AG10803 (cell line): ENCODE measurements at places on chromosomes 11 and 22.

- no peak for DNase-seq
Measured at GRCh38 chr11:47164321-47164720, 12.4 kb downstream of the ARFGAP2 start.

DNA sequence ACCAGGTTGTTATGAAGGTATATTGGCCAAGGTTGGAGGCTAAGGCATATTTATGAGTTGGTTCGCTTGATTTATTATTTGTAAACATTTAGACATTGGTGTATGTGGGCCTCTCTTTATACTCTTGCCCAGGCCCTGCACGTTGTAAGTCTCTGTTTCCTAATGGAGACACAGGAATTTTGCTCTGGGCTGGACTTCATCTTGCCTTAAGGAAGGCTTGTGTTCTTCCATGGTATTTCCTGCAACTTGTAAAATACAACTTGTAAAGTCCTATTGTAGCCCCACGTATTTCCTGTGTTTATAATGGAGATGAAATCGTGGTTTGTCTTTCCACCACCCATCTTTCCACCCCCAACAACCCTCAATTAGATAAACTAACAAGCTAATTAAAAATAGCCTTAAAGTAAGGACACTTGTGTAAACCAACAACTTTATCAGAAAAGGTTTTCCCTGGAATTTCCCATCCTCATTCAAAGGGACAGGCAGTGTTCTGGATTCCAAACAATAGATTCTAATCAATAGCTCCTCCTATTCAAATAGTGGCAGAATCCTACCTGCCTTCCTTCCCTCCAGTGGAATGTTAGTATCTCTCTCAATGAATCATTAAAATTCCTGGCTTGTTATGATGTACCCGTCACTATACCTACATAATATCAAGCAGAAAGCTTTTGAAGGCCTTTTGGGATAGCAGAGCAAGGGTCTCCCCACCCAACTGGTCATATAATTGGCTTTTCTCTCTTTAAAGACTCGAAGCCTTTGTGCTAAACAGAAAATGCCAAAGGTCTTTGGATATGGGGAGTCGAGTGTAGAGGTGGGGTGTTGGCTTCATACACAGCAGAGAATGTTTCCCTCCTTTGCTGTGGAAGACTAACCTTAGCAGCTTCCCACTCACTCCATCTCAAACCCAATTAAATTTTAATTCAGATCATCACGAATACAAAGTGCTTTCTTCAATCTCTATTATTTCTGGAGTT lies 77.1 kb downstream of the UBASH3B start:
- DNase-seq, result no peak

DNA sequence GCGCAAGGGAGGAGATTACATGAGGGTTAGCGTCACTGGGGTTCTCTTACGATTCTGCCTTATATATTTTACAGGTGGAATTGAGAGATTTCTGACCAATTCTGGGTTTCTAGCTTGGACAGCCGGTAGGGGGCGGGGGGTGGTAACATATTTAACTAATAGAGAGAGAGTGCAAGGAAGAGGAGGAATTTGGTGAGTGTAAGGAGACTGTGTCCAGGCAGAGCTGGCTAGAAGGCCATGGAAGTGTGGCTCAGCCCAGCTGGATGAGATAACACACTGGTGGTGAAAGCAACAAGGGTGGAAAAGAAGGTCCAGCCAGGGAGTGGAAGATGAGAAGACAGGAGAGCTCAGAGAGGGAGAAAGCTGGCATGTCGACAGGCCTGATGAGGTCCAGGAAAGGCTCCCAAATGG lies 56.5 kb downstream of the ST3GAL4 start:
- DNase-seq, result peak; percentile 42

- no peak for DNase-seq
Measured at GRCh38 chr11:131537748-131538147, 167.3 kb downstream of the NTM start.

DNA sequence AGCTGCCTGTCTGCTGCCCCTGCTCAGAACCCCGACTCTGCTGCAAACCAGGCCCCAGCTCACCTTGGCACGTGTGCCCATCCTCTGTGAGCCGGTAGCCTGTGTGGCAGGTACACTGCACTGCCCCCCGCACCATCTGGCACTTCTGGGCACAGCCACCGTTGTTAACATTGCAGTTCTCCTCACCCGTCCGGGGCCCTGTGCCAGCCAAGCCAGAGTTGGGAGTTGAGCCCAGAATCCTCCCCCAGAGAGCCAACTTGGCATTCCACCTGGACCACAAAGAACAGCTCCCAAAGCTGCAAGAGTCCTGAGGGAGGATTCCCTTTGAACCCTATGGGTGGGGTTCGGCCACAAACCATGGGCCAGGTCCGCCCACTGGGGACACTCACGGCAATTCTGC lies 22.5 kb downstream of the LRP4 start:
- DNase-seq, result peak; percentile 47

DNA sequence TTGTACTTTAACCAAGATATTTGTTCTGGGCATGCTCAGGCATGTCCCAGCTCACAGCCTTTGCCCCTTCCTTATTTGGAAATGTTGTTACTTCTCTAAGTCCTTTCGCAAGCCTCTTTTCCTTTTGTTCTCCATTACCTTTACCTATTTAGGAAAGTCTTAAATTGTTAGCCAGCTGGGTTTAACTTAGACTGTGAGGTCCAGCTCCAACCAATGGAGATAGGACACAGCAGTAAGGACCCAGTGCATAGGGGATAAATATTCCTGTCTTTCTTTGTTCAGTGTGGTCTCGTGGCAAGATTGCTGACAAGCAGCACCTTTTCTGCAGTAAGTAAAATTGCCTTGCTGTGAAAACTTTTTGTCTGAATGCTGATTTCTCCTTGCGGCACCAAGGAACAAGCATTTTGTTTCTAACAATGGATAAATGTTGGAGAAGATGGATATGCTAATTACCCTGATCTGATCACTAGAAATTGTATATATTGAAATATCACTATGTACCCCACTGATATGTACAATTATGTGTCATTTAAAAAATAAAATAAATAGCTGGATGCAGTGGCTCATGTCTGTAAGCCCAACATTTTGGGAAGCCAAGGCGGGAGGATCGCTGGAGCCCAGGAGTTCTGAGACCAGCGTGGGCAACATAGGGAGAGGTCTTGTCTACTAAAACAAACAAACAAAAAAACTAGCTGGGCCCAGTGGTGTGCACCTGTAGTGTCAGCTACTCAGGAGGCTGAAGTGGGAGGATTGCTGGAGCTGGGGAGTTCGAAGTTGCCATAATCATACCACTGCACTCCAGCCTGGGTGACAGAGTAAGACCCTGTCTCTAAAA lies 31.9 kb upstream of the FTH1 start:
- DNase-seq, result peak; percentile 26

DNA sequence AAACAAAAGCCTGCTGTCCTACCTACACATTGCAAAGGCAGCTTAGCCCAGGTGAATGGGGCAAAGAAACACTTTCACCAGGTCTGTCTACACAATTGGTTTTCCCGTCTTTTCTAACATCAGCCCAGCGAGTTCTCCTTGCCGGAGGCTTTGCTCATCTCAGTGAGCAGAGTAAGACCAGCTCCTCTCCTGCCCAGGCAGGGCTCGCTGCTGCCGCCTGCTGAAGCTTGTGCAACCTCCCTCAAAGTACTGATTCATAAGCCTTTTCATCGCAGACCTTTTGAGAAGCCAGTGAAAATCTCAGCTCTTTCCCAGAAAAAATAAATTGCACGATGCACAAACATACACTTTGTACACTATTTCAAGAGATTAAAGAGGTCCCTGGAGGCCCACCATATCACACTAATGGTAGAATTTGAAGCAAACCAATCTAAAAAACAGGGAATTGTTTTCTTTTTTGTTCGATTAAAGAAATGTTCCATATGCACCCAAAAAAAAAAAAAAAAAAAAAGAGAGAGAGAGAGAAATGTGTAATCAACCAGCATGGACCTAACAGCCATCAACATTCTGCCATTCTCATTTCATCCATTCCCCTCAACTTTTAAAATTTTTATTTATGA lies 328.1 kb upstream of the MPPED2 start:
- peak; percentile 64 for DNase-seq

- no peak for DNase-seq
Measured at GRCh38 chr11:61102667-61103571, 630 bp downstream of the CD5 start.

- no peak for DNase-seq
Measured at GRCh38 chr11:8693555-8693954, 11.0 kb downstream of the RPL27A start.

DNA sequence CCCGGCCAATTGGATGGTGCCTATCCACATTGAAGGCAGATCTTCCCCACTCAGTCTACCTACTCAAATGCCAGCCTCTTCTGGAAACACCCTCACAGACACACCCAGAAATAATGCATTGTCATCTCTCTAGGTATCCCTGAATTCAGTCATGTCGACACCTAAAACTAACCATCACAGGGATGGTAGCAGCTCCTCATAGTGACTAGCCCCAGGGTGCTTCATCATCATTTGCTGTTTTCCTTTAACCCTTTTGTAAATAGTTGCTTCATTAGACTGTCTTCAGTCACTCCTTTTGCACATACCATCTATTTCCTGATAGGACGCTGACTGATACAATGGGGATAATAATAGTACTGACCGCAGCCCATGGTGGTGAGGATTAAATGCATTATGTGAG lies 18.8 kb upstream of the AMOTL1 start:
- DNase-seq, result no peak

GRCh38 chr11:60873533-60873932 lies 6.2 kb downstream of the ZP1 start:
- DNase-seq, result no peak

DNA sequence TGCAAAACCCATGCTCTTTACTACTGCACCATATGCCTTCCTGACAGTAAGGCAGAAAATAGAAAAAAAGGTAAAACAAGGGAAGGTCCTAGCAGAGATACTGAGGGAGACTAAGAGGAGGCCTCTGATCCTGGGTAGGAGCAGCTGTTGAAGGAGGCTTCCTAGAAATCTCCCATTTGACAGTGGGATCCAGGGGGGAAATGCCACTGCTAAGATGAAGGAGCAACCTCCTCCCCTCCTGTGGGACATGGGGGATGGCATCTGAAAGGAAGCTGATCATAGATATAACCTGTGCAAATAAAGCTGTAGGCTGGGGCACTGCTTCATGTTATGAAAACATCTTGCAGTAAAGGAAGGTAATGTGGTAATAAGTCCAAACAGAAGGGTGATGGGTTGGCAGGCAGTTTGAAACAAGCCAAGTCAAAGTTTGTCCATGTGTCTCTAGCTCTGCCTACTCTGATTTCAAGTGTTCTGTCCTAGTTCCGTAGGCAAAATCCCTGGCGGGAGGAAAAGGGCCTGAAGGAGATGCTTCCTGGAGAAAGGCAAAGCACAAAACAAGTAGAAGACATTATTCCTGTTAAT lies 86.7 kb upstream of the EED start:
- no peak for DNase-seq

DNA sequence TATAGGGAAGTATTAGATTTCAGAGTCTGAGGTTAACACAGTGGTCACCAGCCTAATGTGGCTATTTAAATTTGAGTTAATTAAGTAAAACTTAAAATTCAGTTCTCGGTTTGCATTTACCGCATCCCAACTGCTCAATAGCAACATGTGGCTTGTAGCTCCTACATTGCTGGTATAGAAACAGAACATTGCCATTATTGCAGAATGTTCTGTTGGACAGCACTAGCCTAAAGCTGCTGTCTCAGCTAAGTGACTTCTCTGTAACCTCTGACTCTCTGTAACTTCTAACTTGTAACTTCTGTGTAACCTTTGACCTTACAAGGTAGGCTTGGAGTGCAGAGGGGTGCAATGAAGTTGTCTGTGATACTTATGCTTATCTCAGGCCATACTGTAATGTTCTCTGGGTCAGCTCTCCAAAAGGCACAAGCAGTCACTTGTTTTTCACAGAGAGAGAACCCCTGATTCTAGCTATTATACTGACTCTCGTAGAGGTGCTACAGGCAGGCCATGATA lies 78.7 kb downstream of the ZNRF3 start:
- DNase-seq, result no peak

- no peak for DNase-seq
Measured at GRCh38 chr11:61347916-61348461, 13.7 kb downstream of the CYB561A3 start.

GRCh38 chr22:24285245-24285644 lies 14.6 kb downstream of the SPECC1L start:
- DNase-seq, result peak; percentile 61

DNA sequence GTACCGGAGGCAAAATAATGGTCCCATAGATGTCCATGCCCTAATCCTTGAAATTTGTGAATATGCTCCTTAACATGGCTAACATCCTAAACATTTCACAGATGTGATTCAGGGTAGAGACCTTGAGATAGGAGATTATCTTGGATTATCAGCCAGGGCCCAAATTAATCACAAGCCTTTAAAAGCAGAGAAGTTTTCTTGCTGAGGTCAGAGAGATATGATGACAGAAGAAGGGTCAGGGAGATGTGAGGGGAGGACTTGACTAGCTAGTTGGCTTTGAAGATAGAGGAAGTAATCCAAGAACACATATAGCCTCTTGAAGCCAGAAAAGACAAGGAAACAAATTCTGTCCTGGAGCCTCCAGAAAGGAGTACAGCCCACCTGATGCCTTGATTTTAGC lies 19.1 kb upstream of the FDX1 start:
- DNase-seq, result no peak

- peak; percentile 40 for DNase-seq
Measured at GRCh38 chr22:33209930-33210784, 152.0 kb upstream of the SYN3 start.

GRCh38 chr22:30265823-30266444 lies 717 bp downstream of the OSM start:
- no peak for DNase-seq

GRCh38 chr22:49321477-49322055 lies 506.1 kb downstream of the BRD1 start:
- no peak for DNase-seq

GRCh38 chr11:19455731-19456130 lies 215.0 kb upstream of the E2F8 start:
- DNase-seq, result no peak

DNA sequence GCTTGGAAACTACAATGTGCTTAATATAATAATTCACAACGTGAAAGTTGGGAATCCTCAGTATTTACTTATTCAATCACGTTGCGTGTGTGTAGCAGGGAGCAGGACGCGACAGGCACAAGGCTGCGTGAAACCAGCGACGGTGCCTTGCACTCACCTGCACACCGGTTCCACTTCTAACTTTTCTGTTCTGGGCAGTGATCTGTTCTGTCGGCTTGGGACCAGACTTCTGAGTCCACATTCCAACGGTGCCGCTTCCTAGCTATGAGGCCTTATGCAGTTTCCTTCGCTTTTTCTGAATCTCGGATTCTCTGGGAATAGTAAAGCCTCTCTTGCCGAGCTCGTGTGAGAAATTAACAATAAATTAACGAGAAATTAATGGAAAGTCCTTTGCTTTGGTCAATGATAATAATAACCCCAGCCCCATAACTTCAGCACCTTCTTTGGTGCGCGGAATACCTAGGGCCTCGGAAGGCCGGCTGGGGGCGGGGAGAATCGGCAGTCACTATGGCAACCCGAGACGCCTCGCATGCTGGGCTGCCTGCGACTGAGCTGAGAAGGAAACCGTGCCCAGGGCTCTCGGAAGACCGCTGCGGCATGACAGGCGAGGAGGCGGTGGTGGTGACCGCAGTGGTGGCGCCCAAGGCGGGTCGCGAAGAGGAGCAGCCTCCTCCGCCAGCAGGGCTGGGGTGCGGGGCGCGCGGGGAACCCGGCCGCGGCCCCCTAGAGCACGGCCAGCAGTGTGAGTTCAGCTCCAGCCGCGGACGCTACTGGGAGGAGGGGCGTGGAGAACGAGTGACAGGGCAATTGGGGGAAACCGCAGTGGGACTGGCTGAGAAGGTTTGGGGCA lies at the start of gene C11orf97:
Gene C11orf97, plus strand, starts transcription at position 530 of the 850 bp plus-strand sequence. Its CDS starts 68 bp downstream, at position 598.
- peak; percentile 25 for DNase-seq
